ENCODE measurements at places on chromosomes 5 and 9.
A peak's percentile ranks its signal among the peaks of the same experiment; 100 is the strongest.

DNA sequence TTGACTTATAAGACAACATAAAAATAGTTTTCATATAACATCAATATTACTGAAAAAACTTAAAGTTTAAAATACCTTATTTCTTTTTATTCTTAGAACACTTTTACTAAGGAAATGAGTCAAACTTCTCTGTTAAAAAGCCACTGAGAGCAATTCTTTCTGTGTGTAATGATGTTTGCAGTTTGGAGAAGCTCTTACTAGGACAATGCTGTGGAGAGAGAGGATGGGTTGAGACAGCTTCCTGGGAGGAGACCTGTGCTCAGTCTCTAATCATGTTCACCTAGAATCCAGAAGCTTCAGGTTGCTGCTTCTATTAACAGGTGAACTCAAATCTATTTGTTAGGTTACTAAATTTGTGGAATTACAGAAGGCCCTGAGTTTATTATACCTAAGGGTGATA lies 198.5 kb downstream of the DNAH5 start:
- no peak for DNase-seq

- no peak for DNase-seq
These were observed 59.8 kb downstream of the SH3RF2 start for GRCh38 chr5:145996135-145996534.

DNA sequence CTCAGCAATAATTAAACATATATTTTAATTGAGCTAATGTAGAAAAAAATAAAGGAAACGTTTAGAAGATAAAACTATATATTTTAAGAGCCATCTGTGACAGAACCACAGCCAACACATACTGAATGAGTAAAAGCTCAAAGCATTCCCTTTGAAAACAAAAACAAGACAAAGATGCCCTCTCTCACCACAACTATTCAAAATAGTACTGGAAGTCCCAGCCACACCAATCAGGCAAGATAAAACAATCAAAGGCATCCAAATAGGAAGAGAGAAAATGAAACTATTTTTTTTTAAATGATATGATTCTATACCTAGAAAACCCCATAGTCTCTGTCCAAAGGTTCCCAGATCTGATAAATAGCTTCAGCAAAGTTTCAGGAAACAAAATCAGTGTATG lies 262.0 kb downstream of the HTR1A start:
- peak; percentile 38 for DNase-seq

DNA sequence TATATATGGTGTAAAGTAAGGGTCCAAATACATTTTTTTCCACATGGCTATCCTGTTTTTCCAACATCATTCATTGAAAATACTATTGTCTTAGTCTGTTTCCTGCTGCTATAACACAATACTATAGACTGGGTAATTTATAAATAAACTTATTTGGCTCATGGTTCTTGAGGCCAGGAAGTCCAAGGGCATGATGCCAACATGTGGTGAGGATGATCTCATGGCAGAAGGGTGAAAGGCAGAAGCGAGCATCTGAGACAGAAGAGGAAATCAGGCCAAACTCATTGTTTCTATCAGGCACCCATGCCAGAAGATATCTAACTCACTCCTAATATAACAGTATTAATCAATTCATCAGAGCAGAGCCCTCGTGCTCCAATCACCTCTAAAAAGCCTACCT lies 42.6 kb downstream of the ANKRD55 start:
- DNase-seq: peak; percentile 43

DNA sequence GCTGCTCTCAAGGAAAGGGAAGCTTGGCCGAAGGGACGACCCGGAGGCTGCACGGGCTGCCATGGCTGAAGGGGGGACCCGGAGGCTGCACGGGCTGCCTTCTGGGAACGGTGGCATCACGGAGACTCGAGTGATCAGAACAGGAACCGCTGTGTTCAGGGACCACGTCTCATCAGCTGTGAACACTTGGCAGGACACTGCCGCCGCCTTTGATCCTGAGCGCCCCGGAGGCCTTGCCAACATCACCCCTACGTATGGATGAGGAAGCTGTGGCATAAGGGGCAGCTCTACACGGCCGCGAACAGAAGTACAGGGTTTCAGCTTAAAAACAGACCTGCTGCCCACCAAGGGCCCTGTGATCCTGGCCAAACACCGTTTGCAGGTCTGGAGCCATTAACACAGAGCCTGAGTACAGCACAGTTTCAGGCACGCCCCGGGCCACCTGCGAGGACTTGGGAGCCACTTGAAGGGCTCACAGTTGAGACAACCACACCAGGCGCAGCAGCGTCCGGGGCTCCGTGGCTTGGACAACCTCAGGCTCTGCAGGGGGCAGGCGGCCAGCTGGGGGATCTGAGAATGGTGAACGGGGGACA lies 23.9 kb upstream of the TERT start:
- no peak for DNase-seq

GRCh38 chr9:114169952-114170770 lies 14.8 kb downstream of the COL27A1 start:
- DNase-seq: no peak

GRCh38 chr5:151270599-151270998 lies 17.6 kb downstream of the GM2A start:
- peak; percentile 61 for DNase-seq

GRCh38 chr5:171990713-171991015 lies 15.8 kb downstream of the FBXW11 start:
- DNase-seq: no peak

DNA sequence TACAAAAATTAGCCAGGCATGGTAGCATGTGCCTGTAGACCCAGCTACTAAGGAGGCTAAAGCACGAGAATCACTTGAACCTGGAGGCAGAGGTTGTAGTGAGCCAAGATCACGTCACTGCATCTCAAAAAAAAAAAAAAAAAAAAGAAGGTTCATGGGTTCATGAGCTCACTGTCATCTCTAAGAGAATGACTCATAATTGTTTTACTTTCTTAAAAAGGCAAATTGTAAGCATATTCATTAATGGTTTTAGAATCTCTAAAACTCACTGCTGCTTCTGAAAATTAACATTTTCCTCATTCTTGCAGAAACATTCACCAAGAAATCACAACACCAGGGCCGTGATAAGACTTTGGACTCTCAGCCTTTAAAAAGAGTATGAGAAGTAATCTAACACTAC lies 103.6 kb downstream of the GNA14 start:
- peak; percentile 47 for DNase-seq

DNA sequence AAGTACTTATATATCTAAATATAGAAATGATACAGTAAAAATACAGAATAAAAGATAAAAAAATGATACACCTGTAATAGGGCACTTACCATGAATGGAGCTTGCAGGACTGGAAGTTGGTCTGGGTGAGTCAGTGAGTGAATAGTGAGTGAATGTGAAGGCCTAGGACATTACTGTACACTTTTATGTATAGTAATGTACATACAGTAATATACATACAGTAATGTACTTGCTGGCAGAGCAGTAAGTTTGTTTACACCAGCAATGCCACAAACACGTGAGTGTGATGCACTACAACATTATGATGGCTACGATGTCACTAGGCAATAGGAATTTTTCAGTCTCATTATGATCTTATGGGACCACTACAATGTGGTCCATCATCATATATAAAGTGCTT lies 34.2 kb downstream of the SUSD1 start:
- no peak for DNase-seq

DNA sequence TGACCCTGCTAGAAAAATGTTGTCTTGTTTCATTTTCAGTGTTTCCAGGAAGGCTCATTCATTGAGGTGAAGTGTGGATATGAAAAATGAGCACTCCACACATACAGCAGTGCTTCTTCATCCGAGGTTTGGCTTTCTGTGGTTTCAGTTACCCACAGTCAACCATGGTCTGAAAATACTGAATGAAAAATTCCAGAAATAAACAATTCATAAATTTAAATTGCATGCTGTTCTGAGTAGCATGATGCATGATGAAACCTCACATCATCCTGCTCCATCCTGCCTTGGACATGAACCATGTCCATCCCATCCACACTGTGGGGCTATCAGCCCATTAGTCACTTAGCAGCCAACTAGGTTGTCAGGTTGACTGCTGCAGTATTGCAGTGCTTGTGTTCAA lies 10.4 kb upstream of the SLC45A2 start:
- peak; percentile 42 for DNase-seq

DNA sequence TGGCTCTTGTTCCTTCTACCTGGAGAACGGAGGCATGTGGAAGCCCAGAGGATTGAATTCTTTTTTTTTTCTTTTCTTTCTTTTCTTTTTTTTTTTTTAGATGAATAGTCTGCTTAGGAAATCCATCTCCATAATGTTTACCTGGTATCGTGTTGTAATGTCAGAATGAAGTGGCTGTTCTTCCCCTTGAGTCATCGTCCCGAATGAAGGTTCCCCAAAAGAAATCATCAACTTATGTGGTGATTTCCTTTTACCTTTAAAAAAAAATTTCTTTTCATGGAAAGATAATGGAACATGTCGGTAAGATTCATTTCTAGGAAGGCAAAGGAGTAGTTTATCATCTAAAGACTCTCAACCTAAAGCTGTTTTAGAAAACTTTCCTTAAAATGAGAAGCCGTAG lies 59.7 kb downstream of the DOCK8 start:
- DNase-seq: no peak

DNA sequence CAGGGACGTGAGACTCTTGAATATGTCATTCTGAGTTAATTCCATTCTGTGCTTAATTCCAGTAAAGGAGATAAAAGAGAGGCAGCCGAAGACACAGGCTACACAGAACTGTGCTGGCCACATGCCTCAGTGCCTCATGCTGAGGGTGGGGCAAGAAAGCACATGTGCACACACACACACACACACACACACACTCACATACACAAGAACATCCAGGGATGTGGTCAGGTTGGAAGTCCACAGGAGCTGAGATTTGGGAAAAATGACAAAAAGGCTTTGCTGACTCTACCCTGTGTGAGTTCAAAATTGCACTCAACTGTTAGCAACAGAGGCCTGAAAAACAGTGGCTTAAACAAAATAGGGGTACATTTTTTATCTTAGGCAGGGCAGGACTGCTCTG lies 40.5 kb downstream of the ALG2 start:
- DNase-seq: no peak

DNA sequence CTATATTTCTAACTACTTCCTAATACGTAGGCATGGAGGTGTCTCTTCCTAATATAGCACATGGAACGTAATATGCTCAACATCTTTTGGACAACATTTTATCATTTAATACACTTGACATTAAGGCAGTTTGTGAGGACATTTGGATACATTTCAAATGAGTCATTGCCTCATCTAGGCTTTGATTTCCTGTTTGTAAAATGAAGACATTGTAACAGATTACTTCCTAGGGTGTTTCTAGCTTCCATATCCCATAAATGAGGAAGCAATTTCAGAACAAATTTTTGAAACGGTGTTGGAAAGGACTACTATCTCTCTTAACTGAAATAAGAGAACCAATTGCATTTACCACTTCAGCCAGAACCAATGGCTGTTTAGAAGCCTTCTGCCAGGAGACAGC lies 38.7 kb downstream of the SLC28A3 start:
- peak; percentile 46 for DNase-seq

All from fibroblast of villous mesenchyme (primary cell).